ENCODE measurements at places on chromosomes 11 and 22. TPM values are rescaled to one million over a fixed set of nuclear protein-coding genes. Genes with fewer than 3 reads are reported as not detected.

The C22orf31 gene
- polyA plus RNA-seq: not detected

The OR2D2 gene
- not detected for polyA plus RNA-seq

The CBLIF gene
- not detected for polyA plus RNA-seq

The RAB36 gene
- 1.3 TPM for polyA plus RNA-seq

The HNRNPUL2 gene
- polyA plus RNA-seq: 2.7 TPM

The EP300 gene
- polyA plus RNA-seq: 25.2 TPM

The RBM4B gene
- 29.4 TPM for polyA plus RNA-seq

The ART5 gene
- polyA plus RNA-seq: not detected

The SRPRA gene
- 127 TPM for polyA plus RNA-seq

The RBM4 gene
- 147 TPM for polyA plus RNA-seq

The SLC37A2 gene
- polyA plus RNA-seq: 0.99 TPM

The OR8D1 gene
- not detected for polyA plus RNA-seq

The TH gene
- not detected for polyA plus RNA-seq

The SHANK3 gene
- polyA plus RNA-seq: not detected

The NAGA gene
- polyA plus RNA-seq: 38.4 TPM

The OTOG gene
- polyA plus RNA-seq: not detected

The OR51E2 gene
- not detected for polyA plus RNA-seq

The OR2AG2 gene
- not detected for polyA plus RNA-seq

The NOX4 gene
- polyA plus RNA-seq: not detected

The CNTN5 gene
- polyA plus RNA-seq: not detected

The FUT4 gene
- 0.76 TPM for polyA plus RNA-seq

The DAGLA gene
- not detected for polyA plus RNA-seq

The DEUP1 gene
- not detected for polyA plus RNA-seq

The RAB39A gene
- polyA plus RNA-seq: 2.1 TPM

The ANGPTL5 gene
- not detected for polyA plus RNA-seq

The TPCN2 gene
- polyA plus RNA-seq: 8.5 TPM

The OR4D10 gene
- not detected for polyA plus RNA-seq

The GRAMD1B gene
- polyA plus RNA-seq: 9.6 TPM

The MS4A14 gene
- 0.23 TPM for polyA plus RNA-seq

The GTSE1 gene
- polyA plus RNA-seq: 39.4 TPM

The ADAMTS8 gene
- polyA plus RNA-seq: not detected

The APOL6 gene
- polyA plus RNA-seq: 5.9 TPM

The SREBF2 gene
- polyA plus RNA-seq: 73.1 TPM

The CSF2RB gene
- 3.5 TPM for polyA plus RNA-seq

The C11orf87 gene
- not detected for polyA plus RNA-seq

Measured in GM12878 (cell line).